IPS DF 19.7 (cell line): ENCODE measurements at places on chromosomes 7 and 10.
A peak's percentile ranks its signal among the peaks of the same experiment; 100 is the strongest.

GRCh38 chr7:79770063-79770462 is 316.6 kb upstream of the MAGI2 start:
- no peak for DNase-seq

DNA sequence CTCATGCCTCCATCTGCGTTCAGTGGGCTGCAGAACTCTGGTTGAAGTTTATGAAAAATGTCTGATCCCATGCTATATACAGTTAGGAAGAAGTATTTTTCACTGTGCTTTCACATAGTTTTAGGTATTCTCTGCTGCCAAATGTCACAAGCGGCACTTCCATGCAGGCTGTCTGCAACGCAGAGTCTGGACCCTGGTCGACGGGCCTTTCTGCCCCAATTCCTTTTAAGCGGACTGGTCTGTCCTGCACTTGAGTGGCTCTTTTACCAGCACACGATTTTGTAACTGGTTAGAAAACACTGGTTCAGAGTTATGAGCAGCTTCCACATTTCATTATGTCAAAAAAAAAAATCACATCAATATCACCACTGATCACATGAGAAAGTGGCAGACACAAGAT is 143.0 kb downstream of the DIP2C start:
- DNase-seq = no peak

GRCh38 chr10:31004611-31005193 is 27.0 kb downstream of the ZNF438 start:
- no peak for DNase-seq

DNA sequence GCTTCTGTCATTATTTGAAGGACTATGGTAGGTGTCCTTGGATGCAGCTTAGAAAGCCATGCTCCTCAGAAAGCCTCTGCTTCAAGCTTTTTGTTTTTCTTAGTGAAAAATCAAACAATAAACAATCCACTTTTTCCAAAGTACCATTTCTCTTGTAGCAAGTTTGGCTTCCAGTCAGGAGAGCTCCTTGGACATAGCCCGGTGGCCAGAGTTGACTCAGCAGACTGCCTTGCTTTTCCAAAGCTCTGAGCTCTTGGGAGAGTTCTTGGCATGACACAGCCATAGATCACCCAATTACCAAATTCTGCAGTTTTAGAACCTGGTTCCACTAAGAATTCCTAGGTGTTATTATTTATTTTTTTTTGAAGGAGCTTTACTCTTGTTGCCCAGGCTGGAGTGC is 189.4 kb upstream of the MTPN start:
- no peak for DNase-seq

DNA sequence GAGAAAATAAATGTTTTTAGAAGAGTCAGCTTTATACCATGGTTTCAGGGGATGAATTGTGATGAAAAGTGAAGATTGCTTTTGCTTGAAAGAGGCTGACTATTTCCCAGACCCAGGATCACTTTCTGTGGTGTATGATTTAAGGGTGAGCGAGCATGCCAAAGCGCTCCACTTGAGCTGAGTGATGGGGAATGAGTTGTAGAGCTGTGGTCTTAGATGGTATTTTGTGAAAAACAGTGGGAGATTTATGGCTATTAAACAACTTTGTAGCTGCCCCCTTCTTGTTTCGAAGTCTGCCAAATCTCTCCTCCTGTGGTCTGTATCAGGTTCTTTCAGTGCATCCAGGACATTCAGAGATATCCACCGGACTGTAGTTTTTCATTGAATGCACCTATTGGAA is 888.2 kb downstream of the LRMDA start:
- no peak for DNase-seq

- DNase-seq = no peak
These were observed 143.1 kb upstream of the CDCA7L start for GRCh38 chr7:22088827-22089226.

- DNase-seq = peak; percentile 60
These were observed 208.7 kb upstream of the PHYHIPL start for GRCh38 chr10:58967551-58968388.

DNA sequence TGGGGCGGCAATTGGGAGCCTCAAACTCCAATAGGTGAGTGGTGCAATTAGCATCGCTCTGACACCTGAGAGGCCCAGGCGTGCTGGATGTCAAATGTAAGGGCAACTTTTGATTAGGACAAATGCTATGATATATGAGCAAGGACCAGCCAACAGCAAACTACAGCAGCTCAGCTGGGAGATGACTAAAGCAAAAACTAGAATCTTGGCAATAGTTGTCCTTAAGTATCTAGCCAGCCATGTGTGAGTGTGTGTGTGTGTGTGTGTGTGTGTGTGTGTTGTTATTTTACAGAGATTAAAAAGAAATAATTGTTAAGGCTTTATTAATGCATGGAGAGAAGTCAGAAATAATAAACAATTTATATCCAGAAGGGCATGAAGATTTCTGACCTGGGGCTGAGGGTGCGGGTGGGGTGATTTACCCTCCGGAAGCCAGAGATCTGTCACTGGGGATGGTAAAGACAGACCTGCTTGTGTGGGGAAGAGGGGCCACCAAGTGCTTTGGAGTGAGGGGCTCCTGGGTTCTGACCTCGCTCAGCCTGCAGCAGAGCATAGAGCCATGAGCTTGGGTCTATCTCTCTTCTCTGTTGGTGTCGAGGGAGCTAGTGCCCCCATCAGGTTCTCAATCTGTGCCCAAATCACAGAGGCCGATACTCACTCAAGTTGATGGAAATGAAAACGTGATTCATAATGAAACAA is 77.3 kb downstream of the EMX2 start:
- no peak for DNase-seq

- no peak for DNase-seq
These were observed 2.0 kb downstream of the DEPP1 start for GRCh38 chr10:44976352-44977198.

DNA sequence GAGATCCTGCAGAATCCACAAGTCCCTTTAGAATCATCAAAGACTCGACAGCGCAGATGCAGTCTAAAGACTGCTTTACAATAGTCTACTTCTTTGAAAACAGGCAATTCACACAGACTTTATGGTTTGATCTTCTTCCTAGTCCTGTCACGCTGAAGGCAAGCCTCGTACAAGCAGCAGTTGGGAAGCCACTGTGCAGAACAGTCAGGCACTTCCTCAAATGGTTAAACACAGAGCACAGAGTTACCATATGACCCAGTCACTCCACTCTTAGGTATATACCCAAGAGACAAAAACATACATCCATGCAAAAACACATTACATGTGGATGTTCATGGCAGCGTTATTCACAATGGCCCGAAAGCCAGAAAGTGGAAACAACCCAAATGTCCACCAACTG is 41.4 kb downstream of the LRRC20 start:
- no peak for DNase-seq

- DNase-seq = no peak
These were observed 493.9 kb downstream of the PLXNA4 start for GRCh38 chr7:132082394-132082793.

GRCh38 chr7:14834456-14834855 is 68.1 kb downstream of the DGKB start:
- no peak for DNase-seq

- DNase-seq = no peak
These were observed 70.1 kb downstream of the GLRX3 start for GRCh38 chr10:130206216-130206737.

- DNase-seq = no peak
These were observed 369.7 kb upstream of the MYO3A start for GRCh38 chr10:25564351-25564750.

DNA sequence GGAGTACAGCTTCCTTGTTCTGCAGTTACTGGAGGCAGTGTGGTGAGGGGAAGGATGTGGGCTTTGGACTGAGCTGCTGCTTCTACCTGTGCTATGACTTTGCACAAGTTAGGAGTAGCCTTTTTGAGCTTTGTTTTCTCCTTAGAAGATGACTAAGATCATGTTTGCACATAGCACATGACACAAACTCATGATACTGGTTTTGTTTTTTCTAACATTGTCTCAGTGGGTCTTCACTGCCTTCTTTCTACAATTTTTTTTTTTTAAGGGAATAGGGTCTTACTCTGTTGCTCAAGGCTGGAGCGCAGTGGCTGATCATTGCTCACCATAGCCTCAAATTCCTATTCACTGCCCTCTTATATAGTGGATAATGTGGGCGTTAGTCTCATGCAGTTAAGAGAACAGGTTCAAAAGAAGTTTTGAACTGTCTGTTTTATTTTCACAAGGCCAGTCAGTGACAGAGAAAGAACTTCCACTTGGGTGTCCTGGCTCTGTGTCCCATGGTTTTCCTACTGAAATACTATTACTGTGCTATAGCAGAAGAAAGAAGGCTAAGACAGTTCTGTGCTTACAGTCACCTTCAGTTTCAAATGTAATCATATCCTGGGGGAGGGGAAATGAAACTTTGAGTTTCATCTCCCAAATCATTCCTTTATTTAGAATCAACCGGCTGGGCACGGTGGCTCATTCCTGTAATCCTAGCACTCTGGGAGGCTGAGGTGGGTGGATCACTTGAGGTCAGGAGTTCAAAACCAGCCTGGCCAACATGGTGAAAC is 72.0 kb downstream of the KAT6B start:
- DNase-seq = no peak

DNA sequence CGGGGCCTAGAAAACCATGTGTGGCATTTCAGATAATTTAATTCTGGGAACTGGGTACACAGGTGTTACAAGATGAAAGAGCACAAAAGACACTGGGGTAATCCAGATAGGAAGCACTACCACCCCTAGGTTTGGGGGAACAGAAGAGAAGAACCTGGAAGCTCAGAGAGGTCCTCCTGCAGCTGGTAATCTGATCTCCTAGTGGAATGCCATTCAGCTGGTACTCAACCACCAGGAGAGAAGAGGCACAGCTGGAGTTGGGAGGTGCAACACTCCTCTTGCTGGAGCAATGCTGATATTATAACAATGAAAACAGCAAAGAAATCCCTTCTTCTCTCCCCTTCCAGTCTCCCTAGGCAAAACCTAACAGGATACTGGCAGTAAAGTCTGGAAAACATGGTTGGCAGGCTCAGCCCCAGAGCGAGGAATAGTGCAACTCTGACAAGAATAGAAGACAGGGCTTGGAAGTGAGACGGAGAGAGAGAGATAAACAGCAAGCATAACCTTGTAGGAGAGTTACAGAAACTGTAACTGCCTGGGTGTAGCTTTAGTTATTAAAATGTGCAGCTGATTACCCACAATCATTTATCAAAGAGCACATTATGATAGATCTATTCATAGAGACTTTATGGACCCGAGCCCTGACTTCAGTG is 35.0 kb downstream of the NRF1 start:
- DNase-seq = peak; percentile 64

GRCh38 chr7:69878591-69878990 is 280.3 kb downstream of the AUTS2 start:
- DNase-seq = no peak

DNA sequence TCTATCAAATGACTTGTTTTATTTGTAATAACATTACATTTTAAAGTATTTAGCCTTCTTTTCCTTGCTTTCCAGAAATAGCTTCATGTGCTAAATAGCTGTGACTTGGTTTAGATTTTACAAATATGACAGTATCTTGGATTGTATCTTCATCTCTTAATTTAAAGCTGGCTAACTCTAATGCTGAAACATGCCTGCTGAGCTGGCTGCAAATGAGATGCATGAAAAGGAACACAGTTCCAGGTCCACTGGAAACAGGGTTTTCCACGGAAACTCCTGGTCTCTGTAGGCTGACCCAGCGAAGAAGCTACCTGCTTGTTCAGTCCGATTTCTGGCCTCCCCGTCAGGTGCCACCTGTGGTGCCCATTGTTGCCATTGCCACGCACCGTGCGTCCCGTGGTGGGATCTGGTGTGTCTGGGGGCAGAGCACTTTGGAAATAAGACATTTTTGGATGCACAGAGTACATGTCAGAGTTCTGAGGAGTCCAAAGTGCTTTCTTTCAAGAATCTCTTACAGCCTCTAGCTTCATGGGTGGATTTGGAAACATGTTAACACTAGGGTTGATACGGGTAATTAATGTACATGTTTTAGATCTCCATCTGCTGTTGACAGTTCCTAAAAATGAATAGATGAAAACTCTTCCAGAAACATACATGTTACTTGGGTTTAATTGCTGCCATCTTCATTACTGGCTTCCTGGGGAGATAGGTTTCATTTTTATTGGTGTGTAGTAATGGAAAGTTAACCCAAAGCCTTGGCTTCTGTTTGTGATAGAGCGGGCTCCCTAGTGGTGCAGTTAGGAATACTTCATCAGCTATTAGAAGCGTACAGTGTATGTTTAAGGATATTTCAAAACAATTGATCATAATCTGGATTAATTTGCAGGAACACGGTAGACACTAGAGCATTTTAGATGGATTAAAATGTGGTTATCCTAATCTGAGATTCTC is 45.0 kb downstream of the SHH start:
- no peak for DNase-seq

DNA sequence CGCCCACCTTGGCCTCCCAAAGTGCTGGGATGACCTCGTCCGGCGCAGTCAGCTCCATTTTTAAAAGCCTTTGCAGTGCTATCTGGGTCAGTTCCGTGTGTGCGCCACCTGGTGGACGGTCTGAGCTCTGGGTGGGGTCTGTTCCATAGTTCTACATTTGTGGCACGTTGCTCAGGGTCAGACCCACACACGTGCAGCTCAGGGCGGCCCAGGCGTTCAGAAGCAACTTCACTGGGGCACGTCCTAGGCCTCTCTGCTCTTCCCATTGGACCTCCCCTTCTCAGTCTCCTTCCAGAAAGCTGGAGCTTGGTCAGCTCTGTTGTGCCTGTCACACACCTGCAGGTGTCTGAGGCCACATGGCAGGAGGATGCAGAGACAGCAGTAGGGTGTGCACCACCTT is 137.9 kb downstream of the DNAJB6 start:
- no peak for DNase-seq

DNA sequence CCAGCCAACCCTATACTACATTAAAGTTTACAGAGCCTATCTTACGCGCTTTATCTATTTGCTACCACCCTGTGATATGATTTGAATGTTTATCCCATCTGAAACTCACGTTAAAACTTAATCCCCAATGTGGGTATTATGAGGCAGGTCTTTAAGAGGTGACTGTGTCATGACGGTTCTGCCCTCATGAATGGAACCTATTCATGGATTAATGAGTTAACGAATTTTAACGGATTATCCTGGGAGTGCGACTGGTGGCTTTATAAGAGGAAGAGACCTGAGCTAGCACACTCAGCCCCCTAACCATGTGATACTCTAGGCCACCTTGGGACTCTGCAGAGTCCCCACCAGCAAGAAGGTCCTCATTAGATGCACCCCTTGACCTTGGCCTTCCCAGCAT is 37.8 kb downstream of the SRPK2 start:
- no peak for DNase-seq
